Naive thymus-derived CD8-positive, alpha-beta T cell (primary cell): ENCODE measurements at places on chromosomes 5 and 9. TPM values are rescaled to one million over a fixed set of nuclear protein-coding genes. Genes with fewer than 3 reads are reported as not detected.

- no peak for DNase-seq
- H3K4me3 ChIP-seq = no peak overlapping the region
- H3K36me3 ChIP-seq = no peaks in the 10 kb centered on the region
- H3K27me3 ChIP-seq = peaks cover 7% of the 10 kb centered on the region
- H3K27ac ChIP-seq = no peak overlapping the region
These were observed 18.4 kb upstream of the CDKN2AIPNL start for GRCh38 chr5:134430001-134430569.

DNA sequence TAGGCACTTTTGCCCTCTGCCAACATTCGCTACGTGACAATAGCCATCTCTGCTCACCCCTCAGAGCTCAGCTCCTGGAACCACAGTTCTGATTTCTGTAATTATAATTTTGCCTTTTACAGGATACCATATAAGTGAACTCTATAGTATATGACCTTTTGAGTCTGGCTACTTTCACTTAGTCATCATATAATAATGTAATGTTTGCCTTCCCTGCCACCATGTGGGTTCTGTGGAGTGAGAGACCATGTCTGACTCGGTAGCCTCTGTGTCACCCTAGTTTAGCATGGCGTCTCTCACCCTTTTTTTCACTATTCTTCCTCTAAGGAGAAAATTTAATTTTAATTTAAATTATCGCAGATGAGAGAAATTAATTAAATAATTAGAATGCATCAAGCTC lies 28.9 kb upstream of the ZBTB43 start:
- DNase-seq = no peak
- H3K4me3 ChIP-seq = no peak overlapping the region
- H3K27me3 ChIP-seq = peaks cover 11% of the 10 kb centered on the region
- no peaks in the 10 kb centered on the region for H3K36me3 ChIP-seq

DNA sequence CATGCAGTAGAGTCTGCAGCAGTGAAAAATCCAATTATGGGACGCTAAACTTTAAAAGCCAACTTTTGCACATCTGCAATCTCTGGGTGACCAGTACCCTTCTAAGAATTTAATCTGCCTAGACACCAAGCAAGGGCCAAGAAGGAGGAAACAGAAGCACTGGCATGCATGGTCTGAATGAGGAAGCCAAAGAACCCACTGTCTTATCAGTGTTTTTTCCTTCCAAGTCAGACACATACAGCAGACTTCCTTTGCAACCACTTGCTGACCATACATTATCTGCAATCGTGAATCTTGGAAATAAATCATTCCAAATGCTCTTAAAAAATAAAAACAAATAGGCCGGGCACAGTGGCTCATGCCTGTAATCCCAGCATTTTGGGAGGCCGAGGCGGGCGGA lies 65.9 kb downstream of the DEPDC1B start:
- no peak overlapping the region for H3K27ac ChIP-seq
- no peak overlapping the region for H3K4me3 ChIP-seq
- H3K4me1 ChIP-seq = no peaks in the 10 kb centered on the region
- H3K36me3 ChIP-seq = no peaks in the 10 kb centered on the region
- peaks cover 3% of the 10 kb centered on the region for H3K27me3 ChIP-seq
- no peak for DNase-seq

DNA sequence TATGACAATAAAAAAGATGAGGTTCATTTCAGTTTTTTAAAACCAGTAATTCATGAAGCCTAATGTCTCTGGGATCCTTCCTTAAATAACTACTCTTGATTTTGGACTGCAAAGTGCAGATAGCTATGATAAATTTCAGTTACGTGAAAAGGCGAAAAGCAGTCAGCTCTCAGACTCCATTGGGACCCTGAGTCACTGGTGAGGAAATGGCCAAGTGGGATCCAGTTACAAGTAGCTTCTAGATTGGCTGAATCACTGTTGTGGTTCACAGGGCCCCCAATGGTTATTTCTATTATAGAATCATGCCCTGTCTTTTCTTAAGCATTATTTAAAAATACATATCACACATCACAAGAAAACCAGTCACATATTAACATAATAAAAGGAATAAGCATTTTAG lies 31.1 kb upstream of the PPP3R2 start:
- H3K27ac ChIP-seq = no peak overlapping the region
- DNase-seq = no peak
- H3K27me3 ChIP-seq = peaks cover 2% of the 10 kb centered on the region
- no peaks in the 10 kb centered on the region for H3K36me3 ChIP-seq

DBH gene
- not detected for total RNA-seq

DNA sequence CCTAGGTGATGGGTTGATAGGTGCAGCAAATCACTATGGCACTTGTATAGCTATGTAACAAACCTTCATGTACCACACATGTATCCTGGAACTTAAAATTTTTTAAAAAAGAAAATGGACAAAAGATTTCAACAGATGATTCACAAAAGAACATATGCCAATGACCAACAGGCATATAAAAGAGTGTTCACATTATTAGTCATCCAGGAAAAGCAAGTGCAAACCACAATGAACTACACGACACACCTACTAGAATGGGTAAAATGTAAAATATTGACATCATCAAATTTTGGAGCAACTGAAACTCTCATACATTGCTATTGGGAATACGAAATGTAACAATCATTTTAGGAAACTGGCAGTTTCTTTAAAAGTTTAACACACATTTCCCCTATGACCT lies 109.9 kb downstream of the YIPF5 start:
- H3K36me3 ChIP-seq = peaks cover 5% of the 10 kb centered on the region
- H3K27me3 ChIP-seq = peaks cover 17% of the 10 kb centered on the region
- no peak overlapping the region for H3K27ac ChIP-seq

DNA sequence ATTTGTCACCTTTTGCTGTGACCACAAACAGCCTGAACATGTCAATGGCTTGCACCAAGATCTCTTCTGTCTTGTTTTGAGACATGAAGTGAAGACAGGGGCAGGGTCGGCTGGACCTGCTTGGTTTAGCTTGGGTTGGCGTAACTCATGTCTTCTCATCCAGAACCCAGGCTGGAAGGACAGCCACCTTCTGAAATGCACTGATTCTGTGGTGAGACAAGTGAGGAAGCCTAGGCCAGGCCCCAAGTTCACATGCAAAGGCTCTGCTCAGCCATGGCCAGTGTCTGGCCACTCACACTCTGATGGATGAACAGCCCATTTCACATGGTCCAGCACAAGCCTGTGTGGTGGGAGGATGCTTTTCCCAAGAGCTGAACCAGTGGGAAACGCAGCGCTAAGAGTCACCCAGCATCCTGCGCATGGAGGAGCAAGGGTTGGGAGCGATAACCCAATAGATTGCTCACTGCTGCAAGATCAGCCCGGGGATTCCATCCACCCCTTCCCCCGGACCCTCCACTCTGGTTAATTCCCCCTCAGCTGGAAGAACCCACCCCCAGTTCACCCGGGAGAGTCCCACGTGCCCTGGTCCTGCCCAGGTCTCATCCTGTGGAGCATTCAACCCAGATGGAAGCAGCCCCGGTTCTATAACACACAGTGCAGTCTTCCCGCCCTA lies 16.2 kb upstream of the MED10 start:
- no peaks in the 10 kb centered on the region for H3K36me3 ChIP-seq
- no peak overlapping the region for H3K4me3 ChIP-seq
- H3K27me3 ChIP-seq = peaks cover 18% of the 10 kb centered on the region
- no peak overlapping the region for H3K27ac ChIP-seq
- no peak for DNase-seq

NOTCH1 gene
- 76.2 TPM for total RNA-seq

DNA sequence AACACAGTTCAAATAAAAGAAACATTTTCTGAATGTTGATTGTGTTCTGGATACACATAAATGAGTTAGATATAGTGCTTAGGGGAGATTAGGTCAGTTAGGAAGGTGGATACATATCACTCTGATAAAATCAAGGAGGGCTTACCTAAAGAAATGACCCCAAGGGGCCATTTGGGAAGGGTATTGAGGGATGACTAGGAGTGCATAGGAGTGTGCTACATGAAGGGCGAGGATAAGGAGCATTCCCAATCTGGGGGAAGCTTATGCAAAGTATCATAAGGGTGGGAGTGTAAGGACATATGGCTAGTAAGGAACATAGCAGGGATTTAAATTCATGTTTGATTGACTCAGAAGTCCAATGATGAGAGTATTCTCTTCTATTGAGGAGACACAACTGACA lies 183.6 kb downstream of the NSG2 start:
- H3K27ac ChIP-seq = no peak overlapping the region
- peaks cover 15% of the 10 kb centered on the region for H3K27me3 ChIP-seq
- no peaks in the 10 kb centered on the region for H3K4me1 ChIP-seq
- H3K36me3 ChIP-seq = no peaks in the 10 kb centered on the region
- no peak overlapping the region for H3K4me3 ChIP-seq

GRCh38 chr5:91123901-91124300 lies 259.2 kb downstream of the ARRDC3 start:
- no peaks in the 10 kb centered on the region for H3K4me1 ChIP-seq
- H3K4me3 ChIP-seq = no peak overlapping the region
- no peaks in the 10 kb centered on the region for H3K27me3 ChIP-seq
- no peak overlapping the region for H3K27ac ChIP-seq

GRCh38 chr9:25954209-25954608 lies 276.0 kb upstream of the TUSC1 start:
- no peak overlapping the region for H3K27ac ChIP-seq
- no peaks in the 10 kb centered on the region for H3K4me1 ChIP-seq
- no peak for DNase-seq

GRCh38 chr5:154214371-154215106 lies 24.0 kb downstream of the GALNT10 start:
- H3K4me3 ChIP-seq = no peak overlapping the region
- peaks cover 5% of the 10 kb centered on the region for H3K36me3 ChIP-seq

- peaks cover 16% of the 10 kb centered on the region for H3K27me3 ChIP-seq
- H3K4me1 ChIP-seq = no peaks in the 10 kb centered on the region
- DNase-seq = no peak
These were observed 80.0 kb upstream of the TUT7 start for GRCh38 chr9:86434039-86434726.

GRCh38 chr5:372556-372995 lies 51.1 kb downstream of the AHRR start:
- no peaks in the 10 kb centered on the region for H3K27me3 ChIP-seq
- DNase-seq = no peak
- H3K4me3 ChIP-seq = peak overlapping the region; percentile 6
- no peak overlapping the region for H3K27ac ChIP-seq
- H3K4me1 ChIP-seq = peaks cover 35% of the 10 kb centered on the region
- no peaks in the 10 kb centered on the region for H3K36me3 ChIP-seq

ENHO gene
- 0.36 TPM for total RNA-seq

SPINK13 gene
- not detected for total RNA-seq

DNA sequence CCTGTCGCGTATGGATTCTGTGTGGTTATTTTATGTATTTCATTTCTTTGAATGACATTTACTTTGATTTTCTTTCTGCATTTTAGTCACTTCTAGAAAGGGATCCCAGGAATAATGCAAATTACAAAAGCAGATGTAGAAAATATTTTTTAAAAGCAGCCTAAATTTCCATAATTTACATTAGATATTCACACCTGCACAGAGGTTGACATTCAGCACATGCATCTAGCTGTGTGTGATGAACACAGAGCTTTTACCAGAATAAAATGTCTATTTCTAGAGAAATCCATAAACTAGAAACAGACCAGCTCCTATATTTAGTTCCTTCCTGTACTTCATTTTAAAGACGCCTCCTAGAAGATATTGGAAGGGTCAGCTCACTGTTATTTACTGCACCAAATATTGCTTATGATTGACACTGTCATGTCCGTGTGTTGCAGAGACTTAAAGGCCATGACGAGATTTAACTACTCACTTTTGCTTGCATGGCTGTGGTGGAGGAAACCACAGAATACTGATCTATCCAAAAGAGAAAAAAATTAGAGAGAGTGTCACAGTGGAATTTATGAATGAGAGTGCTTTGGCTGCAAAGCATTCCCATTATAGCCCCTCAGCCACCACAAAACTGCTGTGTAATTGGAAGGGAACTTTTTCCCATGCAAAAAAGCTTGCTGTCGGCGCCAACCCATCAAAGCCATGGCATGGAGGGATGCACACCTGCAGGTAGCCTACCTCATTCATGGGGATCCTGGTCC lies 58.1 kb downstream of the EBF1 start:
- no peak for DNase-seq
- no peaks in the 10 kb centered on the region for H3K36me3 ChIP-seq
- H3K4me3 ChIP-seq = no peak overlapping the region
- H3K4me1 ChIP-seq = peaks cover 2% of the 10 kb centered on the region
- H3K27me3 ChIP-seq = peaks cover 32% of the 10 kb centered on the region

CEL gene
- 1.6 TPM for total RNA-seq

- no peak overlapping the region for H3K4me3 ChIP-seq
- no peaks in the 10 kb centered on the region for H3K27me3 ChIP-seq
- H3K4me1 ChIP-seq = no peaks in the 10 kb centered on the region
- H3K36me3 ChIP-seq = no peaks in the 10 kb centered on the region
- no peak for DNase-seq
- H3K27ac ChIP-seq = no peak overlapping the region
These were observed 199.6 kb downstream of the KCTD16 start for GRCh38 chr5:144370273-144370672.

GRCh38 chr9:18990494-18990893 lies 42.5 kb downstream of the SAXO1 start:
- H3K27ac ChIP-seq = no peak overlapping the region
- DNase-seq = no peak
- no peak overlapping the region for H3K4me3 ChIP-seq

IL3 gene
- total RNA-seq = not detected

- peaks cover 2% of the 10 kb centered on the region for H3K4me1 ChIP-seq
- no peaks in the 10 kb centered on the region for H3K36me3 ChIP-seq
- no peak overlapping the region for H3K27ac ChIP-seq
- H3K4me3 ChIP-seq = no peak overlapping the region
These were observed 126.1 kb downstream of the FBXO38 start for GRCh38 chr5:148509893-148510292.

DNA sequence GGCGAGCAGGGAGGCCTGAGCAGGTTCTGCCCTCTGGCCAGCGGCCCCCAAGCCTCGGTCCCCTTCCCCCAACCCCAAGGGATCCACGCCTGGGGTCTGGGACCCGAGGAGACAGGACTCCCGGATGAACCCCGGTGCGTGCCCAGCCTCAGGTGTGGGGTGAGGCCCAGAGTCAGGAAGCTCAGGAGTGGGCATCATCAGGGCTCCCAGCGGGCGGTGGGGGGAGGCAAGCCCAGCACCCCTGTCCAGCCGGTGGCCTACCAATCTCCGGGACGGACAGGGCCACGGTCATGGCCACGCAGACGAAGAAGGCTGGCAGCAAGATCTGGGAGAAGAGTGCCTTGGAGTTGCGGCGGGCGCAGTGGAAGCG lies 14.5 kb downstream of the ABCA2 start:
- peaks cover under 1% of the 10 kb centered on the region for H3K4me1 ChIP-seq
- no peak for DNase-seq
- H3K27me3 ChIP-seq = no peaks in the 10 kb centered on the region
- no peak overlapping the region for H3K27ac ChIP-seq

PDLIM4 gene
- total RNA-seq = not detected

TRPM3 gene
- not detected for total RNA-seq

- no peak overlapping the region for H3K27ac ChIP-seq
- no peak overlapping the region for H3K4me3 ChIP-seq
- DNase-seq = no peak
- no peaks in the 10 kb centered on the region for H3K36me3 ChIP-seq
These were observed 90.8 kb downstream of the CAAP1 start for GRCh38 chr9:26801772-26802171.

NAIP gene
- total RNA-seq = 23.5 TPM

CDH9 gene
- not detected for total RNA-seq
